ENCODE measurements at places on chromosomes 5 and 9.

- no peak for DNase-seq
These were observed 68.9 kb downstream of the MACIR start for GRCh38 chr5:103327451-103327850.

- peak; percentile 41 for DNase-seq
These were observed 201.9 kb downstream of the ZNF608 start for GRCh38 chr5:124544366-124545055.

GRCh38 chr5:80591352-80591751, 21.3 kb upstream of the ANKRD34B start:
- DNase-seq, result peak; percentile 90

DNA sequence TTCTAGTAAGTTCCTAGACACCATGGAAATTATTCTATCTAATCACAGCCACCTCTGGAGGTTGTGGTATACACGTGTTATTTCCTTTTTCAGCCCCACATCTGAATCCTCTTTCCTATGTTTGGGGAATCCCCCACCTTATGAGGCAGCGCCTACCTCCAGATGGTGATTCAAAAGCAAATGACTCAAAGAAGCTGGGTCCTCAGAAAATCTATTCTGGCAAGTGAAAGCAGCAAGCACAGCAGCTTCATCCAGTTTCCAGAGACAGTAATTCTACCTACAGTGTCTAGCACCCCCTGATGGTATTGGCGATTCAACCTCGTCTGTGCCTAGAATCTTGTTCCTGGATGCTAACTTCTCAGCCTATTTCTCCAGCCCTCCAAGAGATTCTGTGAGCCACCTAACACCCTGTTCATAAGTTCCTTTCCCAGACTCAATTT, 43.0 kb downstream of the STRBP start:
- peak; percentile 45 for DNase-seq

DNA sequence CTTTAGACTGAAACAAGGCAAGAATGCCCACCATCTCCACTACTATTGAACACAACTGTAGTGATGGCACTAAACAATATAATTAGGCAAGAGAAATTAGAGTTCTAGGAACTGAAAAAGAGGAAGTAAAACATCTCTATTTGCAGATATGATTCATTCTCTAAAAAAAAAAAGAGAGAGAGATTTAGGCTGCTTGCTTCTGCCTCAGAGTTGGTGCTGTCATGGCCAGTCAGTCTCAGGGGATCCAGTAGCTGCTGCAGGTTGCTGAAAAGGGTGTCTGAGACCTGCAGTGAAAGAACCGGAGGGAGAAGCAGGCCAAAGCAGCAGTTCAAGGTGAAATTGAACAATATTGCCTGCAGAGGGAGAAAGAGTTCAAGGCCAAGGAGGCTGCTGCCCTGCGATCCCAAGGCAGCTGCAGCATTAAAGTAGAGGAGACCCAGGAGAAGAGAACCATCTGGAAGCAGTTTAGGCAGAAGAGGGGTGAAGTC, 72.5 kb downstream of the AP3B1 start:
- DNase-seq, result no peak

DNA sequence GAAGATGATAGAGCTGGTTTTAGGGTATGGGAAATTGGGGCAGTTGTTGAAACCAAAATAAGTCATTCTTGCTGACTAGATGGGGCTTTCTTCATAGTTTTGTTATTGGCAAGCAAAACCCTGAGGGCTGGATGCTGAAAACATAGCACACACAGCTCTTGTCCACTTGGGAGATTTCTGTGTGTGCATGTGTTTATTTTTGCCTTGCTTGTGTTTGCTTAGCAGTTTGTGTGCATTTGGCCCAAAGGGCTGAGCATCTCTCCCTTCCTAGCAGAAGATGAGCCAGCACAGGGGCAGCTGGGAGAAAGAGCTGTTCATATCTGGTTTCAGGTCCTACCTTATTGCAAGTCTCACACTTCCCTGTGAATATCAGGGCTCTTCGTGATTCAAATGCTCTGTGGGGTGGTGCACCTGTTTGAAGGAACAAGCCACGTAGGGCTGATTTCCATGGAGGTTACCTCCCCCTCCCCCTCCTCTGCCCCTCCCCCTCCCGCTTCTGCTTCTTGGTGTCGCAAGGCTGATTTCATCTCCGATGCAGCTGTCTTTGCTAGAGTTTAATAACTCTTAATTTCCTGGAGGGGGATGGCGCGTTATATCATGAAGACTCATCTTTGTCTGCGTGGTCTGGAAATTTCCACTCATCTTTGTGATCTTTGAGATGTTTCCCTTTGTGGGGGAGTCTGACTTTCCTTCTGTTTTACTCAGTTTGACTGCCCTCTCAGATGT, 296.5 kb downstream of the ARHGAP26 start:
- no peak for DNase-seq

DNA sequence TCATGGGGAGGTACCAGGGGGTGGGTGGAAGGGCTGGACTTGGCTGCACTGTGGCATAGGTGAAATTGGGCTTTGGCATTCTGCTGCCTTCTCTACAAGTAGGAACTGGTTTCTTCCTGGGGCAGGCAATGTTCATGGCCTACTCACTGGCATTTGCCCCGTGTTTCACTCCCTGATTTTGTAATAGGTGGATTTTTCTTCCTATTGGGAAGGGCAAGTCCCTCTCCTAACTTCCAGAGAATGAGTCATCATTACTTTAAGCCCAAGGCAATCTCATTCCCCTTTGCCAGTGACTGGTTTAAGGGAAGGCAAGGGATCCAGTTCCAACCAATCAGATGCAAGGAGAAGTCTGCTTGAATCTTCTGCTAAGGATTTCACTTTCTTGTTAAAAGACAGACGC, 67.9 kb upstream of the ANKRD55 start:
- no peak for DNase-seq

- peak; percentile 79 for DNase-seq
These were observed 213.6 kb upstream of the KCNN2 start for GRCh38 chr5:114148253-114148652.

DNA sequence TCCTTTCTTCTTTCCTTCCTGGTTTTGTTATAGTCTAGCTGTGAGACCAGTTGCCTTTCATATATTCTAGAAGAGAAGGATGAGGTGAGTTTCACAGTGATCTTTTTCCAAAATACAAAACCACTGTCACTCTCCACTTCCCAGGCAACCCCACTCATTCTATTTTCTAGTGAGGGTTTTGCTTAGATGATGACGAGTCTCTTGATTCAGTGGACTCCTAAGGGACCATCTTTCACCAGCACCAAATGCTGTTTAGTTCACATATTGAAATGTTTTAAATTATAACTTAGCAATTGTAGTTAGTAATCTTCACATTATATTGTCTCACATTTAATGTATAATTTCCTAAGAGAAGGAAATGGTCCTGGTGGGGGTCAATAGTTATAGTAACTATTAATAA, 25.2 kb downstream of the PIK3R1 start:
- DNase-seq, result no peak

DNA sequence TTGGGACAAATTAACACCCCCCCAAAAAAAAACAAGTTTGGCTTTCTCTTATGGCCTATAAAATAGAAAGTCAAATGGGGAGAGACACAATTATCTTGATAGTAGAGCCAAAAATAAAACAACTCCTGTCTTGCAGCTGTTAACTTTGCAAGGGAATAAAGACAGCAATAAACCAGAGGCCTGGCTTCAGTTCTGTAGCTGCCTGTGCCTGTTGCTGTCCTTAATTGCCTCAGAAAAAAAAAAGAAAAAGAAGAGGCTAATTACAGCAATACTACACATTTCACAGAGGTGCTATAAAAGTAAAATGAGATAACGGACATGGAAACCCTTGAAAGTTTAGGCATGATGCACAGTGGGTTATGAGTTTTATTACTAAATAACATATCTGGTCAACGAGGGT, 170.7 kb upstream of the IRX1 start:
- no peak for DNase-seq

DNA sequence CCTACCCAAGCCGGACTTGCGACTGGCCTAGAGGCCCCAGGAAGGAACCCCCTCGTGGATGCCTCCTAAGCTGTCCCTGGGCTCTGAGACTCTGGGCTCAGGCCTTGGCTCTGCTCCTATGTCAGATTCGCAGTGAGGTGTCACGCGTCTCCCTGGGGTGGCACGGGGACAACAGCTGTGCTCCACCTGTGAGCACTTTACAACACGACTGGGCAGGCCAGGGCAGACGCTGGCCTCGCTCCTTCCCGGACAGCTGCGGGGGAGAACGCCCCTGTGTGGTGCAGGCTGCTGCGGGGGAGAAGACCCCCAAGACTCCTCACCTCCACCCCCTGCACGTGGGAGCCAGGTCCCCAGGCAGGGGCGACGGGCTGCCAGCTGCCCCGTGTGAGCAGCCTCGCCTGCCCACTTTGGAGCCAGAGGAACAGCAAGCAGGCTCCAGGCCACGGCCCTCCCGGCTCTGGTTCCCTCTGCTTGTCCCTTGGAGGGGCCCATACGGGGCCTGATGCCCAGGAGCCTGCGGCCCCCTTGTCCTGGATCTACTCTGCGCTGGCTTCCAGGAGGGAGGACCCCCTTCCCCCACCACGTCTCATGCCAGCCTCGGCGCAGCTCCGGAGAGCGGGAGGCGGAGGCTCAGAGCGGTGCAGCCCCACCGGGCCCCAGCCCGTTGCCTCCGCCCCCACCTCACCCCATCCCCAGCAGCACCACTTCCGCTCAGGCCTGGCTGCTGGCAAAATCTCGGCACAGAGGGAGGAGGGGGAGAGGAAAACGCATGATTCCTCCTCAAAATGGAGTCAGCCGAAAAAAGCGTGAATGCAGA, 36.0 kb downstream of the SARDH start:
- no peak for DNase-seq

- peak; percentile 36 for DNase-seq
These were observed 43.8 kb upstream of the DAB2IP start for GRCh38 chr9:121607434-121608167.

GRCh38 chr5:76542887-76543690, 80.1 kb downstream of the F2RL2 start:
- no peak for DNase-seq

DNA sequence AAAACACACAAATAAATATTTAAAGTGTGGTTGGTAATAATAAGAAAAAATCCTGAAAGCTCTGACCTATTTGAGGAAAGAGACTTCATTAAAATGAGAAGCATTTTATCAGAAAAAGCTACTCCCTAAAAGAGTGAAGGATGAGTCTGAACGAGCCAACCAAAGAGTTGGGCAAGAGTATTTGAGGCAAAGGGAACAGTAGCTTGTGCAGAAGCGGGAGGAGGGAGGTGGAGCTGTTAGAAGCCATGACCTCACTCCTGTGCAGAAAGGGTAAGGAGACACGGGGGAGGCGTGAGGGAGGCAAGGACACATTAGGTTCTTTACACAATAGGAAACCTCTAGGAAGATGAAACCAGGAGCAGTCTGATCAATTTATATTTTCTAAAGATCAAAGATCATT, 29.4 kb downstream of the SH3RF2 start:
- DNase-seq, result no peak

Data from Caki2 (cell line).